Eye (tissue), 1 donor: ENCODE measurements at places on chromosomes 1 and 21.

DNA sequence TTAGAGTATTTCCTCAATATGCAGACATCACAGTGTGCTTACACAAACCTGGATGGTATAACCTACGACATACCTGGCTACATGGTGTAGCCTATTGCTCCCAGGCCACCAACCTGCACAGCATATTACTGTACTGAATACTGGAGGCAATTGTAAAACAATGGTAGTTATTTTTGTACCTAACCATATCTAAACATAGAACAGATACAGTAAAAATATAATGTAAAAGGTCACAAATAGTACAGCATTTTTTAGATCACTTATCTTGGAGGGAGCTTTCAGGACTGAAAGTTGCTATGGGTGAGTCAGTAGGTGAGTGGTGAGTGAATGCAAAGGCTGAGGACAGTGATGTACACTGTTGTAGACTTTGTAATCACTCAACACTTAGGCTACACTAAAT lies 492.3 kb downstream of the MRPL39 start:
- DNase-seq = no peak

DNA sequence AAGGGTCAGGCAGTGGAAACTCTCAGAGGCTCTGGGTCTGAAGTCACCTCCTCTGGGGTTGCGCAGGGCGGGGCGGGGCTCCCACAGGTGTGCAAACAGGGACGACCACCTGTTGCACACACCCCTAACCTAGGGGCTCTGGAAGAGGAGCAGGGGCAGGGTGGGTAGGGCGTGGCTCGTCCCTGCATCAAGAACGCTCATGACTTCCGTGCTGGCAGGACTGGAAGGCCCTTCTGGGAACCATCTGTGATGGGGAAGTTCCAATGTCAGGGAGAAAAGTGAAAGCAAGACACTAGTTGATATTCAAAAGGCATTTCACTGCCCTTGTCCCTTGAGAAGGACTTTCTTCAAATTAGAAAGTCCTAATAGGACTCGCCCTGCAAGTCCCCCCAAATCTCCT lies 22.1 kb upstream of the CLSTN1 start:
- DNase-seq = no peak

DNA sequence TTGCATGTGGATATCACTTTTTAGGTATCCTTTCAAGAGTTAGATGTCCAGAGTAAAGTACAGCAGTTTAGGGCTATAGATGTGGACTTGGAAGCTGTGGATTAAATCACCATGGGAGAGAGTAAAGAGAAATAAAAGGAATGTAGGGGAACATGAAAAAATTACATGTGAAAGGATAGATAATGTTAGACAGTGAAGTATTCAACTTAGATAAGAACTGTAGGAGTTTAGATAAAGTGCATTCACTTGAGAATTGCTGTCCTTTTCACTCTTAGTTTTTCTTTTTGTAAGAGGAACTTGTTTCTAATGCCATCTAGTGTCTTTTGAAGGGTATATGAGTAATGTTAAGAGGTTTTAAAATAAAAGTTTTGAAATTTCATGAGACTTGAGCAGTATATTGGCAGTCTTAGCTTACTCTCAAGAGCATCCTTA lies 40.1 kb downstream of the MAST2 start:
- DNase-seq = no peak

- peak; percentile 6 for DNase-seq
These were observed 1.2 kb downstream of the UBR4 start for GRCh38 chr1:19208710-19209438.

GRCh38 chr1:36204347-36204909 lies 19.8 kb upstream of the THRAP3 start:
- no peak for DNase-seq
